HEK293T (cell line): ENCODE measurements at places on chromosomes 2 and 18.

GRCh38 chr2:209974576-209974975 lies 27.9 kb upstream of the RPE start:
- no peak for DNase-seq

DNA sequence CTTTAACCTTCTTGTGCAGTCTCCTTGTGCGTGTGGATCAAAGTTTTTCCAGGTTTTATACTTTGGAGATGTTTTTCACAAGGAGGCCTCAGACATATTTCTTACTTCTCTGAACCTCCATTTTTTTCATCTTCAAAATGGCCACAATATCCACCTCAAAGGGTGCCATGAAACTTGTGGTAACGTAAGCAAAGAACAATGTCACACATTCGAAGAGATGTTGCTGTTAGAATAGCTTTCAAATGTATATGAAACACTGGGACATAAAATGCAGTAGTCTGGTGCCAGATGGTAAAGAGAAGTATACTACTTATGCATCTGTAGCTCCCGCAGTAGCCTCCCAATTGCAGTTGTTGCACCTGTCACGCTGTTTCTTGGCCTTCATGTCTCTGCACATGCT lies 2.6 kb upstream of the KRCC1 start:
- no peak for DNase-seq

DNA sequence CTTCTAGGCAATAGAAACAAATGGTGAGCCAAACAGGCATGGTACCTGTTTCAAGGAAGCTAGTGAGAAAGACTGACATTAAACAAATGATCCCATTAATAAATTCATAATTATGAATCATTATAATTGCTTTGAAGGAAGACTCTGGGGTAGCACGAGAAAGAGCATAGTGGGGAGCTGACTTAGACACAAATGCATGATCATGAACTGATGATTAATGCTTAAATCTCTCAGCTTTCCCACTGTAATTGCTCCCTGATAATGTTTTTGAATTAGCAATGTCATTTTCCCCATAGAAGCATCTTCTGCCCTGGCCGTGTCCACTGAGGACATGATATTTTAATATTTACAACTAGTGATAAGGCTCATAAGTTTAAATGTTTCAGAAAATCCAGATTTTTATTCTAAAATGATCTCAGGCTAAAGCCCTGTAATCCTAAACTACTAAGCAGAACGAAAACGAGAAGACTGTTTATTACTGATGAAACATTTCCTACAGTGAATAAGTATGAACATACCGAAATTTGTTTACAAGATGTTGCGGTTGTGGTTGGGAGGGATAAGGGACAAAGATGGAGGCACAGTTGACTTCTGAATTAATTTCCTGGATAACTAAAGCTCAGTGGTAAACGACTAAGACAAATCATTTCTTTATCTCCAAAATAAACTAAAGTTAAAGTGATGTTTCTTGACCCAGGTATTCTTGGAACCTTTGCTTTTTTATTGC lies 47.3 kb upstream of the TACR1 start:
- no peak for DNase-seq

- DNase-seq, result no peak
Measured at GRCh38 chr2:229653531-229653930, 60.8 kb downstream of the DNER start.

- DNase-seq, result no peak
Measured at GRCh38 chr2:97845818-97846217, 132.4 kb downstream of the ZAP70 start.

DNA sequence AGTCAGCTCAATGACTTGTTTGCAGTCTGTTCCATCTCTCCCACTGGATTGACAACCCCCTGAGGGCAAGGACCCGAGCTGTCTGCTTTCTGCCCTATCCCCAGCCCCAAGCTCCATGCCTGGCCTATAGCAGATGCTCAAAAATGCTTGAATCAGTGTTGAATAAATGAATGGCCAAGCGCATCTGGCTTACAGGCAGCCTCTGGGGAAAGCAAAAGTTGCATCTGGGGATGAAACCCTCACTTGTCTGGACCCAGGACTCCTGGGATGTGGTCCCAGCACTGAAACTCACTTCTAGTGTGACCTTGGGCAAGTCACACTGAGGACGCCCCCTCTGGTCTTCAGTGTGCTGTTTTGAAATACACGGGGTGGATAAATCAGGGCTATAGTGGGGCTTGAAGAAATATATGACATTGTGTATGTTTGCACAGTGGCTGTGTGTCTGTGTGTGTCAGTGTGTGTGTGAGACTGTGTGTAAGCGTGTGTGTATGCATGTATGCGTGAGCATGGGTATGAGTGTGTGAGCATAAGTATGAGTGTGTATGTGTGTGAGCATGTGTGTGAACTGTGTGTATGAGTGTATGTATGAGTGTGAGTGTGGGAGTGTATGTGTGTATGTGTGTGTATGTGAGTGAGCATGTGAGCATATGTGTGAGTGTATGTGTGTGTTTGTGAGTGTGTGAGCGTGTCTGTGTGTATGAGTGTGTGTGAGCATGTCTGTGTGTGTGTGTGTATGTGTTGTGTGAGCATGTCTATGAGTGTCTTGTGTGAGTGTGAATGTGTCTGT lies 27.8 kb upstream of the TNS1 start:
- DNase-seq, result no peak

DNA sequence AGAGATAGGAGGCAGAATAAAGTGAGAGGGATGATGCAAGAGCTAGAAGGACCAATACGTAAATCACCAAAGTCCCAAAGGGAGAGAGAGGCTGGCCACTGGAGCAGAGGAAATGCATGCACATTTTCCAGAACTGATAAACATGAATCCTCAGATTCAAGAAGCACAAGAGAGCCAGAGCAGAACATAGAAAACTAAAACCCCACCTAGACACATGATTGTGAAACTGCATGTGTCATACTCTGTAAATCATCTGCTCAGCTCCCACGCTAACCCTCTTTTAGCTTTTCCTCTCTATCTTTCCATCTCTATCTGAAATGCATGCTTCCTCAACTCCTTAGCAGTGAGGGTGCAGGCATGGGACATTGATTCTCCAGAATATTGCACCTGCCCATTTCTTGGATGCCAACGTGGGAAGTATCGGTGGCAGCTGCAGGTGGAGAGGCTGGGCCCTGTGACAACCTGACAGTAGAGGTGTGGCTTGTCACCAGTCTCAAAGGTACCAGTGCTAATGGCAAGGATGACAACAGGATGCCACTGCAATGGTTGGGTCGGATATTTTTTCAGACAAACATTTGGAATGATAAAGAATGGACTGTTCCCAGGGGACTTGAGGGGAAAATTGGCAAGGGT lies 89.3 kb upstream of the OTOS start:
- DNase-seq, result no peak

DNA sequence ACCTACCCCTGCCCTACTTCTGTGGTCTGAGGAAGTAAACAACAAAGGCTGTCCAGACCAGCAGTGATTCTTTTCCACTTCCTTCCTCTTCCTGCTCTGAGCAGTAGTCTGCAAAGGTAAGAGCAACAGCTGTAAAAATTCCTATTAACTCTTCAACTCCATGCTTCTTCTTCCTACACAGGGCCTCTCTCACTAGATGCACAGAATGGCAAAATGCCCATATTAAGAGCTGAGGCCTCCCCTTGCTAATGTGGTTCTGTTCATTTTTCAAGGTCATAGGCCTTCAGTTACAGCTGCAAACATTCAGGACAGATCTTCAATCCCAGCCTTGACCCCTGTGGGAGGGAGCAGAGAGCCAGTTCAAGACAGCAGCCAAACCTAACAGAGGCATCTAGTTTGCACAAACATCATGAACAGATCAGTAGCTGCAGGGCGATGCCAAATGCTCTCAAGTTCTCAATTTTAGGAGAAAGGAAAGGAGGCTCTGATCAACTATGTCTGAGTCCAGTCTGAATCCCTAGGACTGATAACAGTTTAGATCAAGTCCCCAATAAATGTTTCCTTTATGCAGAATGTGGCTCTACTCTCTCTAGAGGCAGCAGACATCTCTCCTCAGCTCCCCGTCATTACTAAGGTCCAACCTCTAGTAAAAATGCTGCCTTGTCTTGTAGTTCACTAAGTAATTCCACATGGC lies 20.9 kb downstream of the SLC40A1 start:
- DNase-seq, result no peak

- DNase-seq, result no peak
Measured at GRCh38 chr18:29056800-29057199, 879.9 kb upstream of the CDH2 start.

DNA sequence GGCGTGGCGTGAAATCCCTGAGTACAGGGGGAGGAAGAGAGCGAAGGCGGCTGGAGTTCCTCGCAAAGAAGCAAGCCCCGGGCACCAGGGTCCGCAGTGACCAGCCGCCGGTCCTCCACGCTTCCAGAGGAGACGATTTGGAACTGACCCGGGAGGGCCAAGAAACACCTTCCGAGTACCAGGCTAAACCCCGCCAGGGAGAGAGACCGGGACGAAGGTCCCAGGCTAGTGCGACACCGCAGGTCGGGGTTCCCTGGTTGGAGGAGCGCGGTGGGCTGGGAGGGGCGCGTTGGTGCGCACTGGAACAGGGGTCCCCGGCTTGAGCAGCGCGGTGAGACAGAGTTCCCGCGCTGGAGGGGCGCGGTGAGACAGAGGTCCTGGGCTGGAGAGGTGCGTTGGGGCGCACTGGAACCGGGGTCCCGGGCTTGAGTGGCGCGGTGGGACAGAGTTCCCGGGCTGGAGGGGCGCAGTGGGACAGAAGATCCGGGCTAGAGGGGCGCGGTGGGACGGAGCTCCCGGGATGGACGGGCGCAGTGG lies 901 bp downstream of the WDFY1 start:
- DNase-seq, result peak; percentile 37

GRCh38 chr18:28045176-28045810 lies 131.6 kb downstream of the CDH2 start:
- no peak for DNase-seq

DNA sequence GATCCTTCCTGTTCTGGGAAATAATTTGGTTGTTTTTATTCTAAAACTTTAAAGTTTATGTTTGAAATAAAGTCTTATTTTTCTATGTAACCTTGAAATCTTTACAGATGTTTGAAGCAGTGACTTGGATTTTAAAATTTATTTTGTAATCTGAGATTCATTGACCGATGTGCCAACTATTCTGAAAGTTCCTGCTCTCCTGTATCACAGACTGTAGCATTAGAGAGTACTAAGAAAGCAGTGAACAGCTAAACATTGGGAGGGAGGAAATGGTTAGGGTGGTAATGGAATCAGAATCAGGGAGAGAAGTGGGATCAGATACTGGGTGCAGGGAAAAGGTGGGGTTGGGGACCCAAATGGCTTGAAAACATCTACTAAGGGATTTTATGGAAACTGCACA lies 69.9 kb downstream of the CDC42EP3 start:
- DNase-seq, result no peak

DNA sequence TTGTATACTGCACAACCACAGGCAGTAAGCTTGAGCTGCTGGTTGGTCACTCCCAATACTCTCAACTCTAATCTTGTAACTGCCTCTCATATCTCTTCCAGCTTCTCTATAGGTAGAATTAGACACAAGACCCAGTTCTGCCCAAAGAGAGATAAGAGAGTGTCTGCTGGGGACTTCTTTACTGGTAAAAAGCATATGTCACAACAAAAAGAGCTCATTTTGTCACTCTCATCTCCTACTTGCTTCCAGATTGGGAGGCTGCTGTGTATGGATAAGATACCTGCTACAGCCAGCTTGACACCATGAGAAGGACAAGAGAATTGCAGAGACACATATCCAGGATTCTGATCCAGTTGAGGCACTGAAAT lies 165.2 kb downstream of the PTH2R start:
- no peak for DNase-seq

- DNase-seq, result no peak
Measured at GRCh38 chr2:225932811-225933413, 533.4 kb downstream of the NYAP2 start.

GRCh38 chr2:104344985-104345384 lies 508.9 kb upstream of the POU3F3 start:
- no peak for DNase-seq

- no peak for DNase-seq
Measured at GRCh38 chr2:240219208-240219890, 78.9 kb upstream of the OTOS start.

- DNase-seq, result no peak
Measured at GRCh38 chr2:37215250-37215649, 16.1 kb downstream of the CEBPZ start.

- no peak for DNase-seq
Measured at GRCh38 chr2:226336283-226336682, 463.3 kb downstream of the IRS1 start.

- DNase-seq, result no peak
Measured at GRCh38 chr2:134458950-134459349, 205.1 kb downstream of the MGAT5 start.

DNA sequence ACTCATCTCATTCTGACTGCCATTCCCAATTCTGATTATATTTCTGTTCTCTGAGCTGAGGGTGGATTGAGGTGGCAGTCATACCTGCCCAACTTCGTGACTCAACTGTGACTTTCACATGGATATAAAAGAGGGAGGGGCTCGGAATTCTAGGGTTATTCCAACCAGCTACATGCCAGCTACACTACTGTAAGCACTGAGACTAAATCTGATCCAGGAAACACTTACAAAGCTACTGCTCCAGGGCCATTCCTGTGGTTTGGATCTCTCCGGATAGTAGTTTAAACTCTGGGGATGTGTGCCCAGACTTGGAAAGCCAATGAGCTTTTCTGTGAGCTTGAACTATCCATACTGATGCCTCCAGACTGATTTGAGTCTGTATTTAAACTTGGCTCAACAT lies 7.9 kb downstream of the MAP2 start:
- DNase-seq, result no peak

- DNase-seq, result no peak
Measured at GRCh38 chr18:61076986-61077385, 256.2 kb upstream of the CDH20 start.

GRCh38 chr2:169716238-169716886 lies 17.3 kb upstream of the KLHL23 start:
- no peak for DNase-seq

- DNase-seq, result no peak
Measured at GRCh38 chr2:168751104-168751740, 51.2 kb upstream of the NOSTRIN start.

GRCh38 chr2:71831193-71831577 lies 316.5 kb downstream of the CYP26B1 start:
- no peak for DNase-seq

GRCh38 chr2:182894174-182894573 lies 27.7 kb upstream of the FRZB start:
- no peak for DNase-seq

DNA sequence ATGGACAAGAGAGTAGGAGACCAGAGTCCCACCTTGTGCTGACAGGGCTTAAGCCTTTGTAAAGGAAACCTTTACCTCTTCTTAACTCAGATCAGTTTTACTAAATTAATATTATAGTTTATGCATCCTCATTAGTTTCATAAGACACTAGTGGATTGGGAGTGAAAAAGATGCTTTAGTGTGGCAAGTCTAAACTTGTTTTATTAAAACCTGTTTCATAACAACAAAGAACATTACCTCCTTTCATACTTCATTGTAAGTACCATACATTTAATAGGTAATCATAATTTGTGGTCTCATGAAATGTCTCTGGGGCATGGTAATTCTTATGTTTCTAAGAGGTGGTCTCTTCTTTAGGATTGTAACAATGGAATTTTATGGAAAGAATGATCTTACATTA lies 63.4 kb downstream of the PIKFYVE start:
- DNase-seq, result no peak

DNA sequence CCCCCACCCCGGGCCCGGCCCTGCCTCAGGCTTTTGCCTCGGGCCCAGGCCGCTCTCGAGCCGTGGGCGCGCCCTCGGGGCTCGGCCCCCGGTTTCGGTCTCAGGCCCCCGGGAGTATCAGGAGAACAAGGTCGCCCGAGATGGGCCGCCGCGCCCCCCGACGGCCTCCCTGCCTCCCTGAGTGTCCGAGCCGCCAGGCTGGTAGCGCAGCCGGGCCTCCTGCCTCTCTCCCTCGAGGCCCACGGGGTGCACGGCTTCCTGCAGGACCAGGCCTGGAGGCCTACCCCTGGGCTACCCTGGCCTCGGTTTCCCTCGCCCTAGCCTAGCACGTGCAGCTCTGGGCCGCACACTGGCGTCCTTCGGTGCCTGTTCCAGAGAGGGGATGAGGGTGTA lies 8.4 kb downstream of the GBX2 start:
- no peak for DNase-seq
